ENCODE measurements at places on chromosomes 2 and 18. TPM values are rescaled to one million over a fixed set of nuclear protein-coding genes. Genes with fewer than 3 reads are reported as not detected.
A peak's percentile ranks its signal among the peaks of the same experiment; 100 is the strongest.

CRYGD gene
- not detected for total RNA-seq

NOL4 gene
- 0.24 TPM for total RNA-seq

SAG gene
- total RNA-seq, result not detected

OST4 gene
- total RNA-seq, result 404 TPM

MYO7B gene
- 0.27 TPM for total RNA-seq

PRSS56 gene
- 0.16 TPM for total RNA-seq

INHBB gene
- total RNA-seq, result 3.9 TPM

CRACDL gene
- total RNA-seq, result 7.7 TPM

DNA sequence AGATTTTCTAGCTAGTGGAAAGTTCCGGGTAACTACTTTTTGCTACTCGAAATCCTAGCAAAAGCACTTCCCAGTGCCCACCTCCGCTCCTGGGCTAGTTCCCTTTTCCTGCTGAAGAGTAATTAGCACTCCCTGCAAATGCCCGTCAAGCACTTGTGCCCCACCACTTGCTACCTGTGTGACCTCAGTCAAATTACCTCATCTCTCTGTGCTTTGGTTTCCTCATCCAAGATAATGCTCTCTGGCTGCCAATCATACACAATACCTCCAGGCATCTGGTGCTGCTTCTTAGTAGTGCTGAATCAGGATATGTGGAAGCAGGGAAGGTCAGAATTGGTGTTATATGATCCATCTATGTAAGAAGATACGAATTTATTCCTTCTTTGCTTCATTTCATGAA, 102.1 kb upstream of the CDCA7 start:
- no peak for DNase-seq

- DNase-seq, result no peak
These were observed 404.3 kb downstream of the BCL11A start for GRCh38 chr2:60149176-60149575.

DNA sequence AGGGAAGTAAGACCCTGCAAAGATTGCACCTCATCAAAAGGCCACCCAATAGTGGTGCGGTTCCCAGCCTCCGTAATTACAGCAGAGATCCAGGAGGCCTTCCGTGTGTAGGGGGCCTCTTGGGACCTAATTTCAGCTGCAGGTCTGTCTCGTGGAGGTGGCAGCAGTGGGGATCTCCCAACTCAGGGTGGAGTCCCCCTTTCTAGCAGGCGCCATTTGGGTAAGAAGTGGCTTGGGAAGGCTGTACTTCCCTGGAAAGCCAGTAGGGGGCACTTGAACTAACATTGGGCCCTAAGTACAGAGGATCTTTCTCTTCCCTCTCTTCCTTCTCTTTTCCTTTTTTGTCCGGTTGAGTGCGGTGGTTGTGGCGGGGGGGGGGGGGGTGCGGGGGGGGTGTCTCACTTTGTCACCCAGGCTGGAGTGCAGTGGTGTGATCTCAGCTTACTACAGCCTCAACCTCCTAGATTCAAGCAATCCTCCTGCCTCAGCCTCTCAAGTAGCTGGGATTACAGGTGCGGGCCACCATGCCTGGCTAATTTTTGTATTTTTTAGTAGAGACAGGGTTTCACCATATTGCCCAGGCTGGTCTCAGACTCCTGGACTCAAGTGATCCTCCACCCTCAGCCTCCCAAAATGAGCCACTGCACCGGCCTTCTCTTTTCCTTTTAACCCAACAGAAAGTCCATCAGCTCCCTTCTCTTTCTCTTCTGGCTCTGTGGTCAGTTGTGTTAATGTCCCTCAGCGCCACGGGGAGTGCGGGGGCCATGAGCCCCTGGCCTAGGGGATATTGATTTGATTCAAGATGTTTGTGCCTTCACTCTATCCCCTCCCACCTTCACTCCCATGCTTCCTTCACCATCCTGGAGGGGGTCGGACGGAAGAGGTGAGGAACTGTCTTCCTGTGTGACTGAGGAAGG, 32.0 kb downstream of the CENPO start:
- no peak for DNase-seq

DNA sequence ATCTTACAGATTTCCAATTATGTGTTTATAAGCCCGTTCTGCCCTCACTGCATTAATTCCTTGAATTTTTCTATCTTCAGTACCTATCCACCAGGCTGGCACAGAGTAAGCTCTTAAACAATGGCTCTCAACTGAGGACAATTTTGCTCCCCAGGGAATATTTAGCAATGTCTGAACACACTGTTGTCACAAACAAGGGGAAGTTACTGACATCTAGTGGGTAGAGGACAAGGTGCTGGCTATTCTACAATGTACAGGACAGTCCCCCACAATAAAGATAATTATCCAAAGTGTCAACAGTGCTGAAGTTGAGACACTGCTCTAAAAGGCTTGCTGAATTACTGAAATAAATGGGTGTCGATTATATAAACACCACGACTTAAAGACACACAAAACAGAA, 5.0 kb downstream of the NDUFS1 start:
- DNase-seq, result no peak

DNA sequence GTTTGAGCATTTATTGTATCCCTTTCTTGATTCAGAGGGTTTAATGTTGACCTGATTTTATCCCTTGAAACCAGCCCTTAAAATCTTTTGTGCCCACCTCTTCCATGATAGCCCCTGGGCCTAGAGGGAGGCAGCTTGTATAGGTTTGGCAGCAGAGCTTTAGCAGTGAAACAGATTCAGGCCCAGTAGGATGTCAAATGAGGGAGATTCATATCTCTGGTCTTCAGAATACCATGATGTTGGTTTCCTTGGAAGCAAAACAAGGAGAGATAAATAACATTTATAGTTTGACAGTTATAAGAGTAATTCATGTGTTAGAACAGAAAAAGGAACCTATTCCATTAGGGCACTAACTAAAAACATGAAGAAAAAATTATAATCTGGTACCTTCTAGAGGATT, 649.2 kb downstream of the METTL4 start:
- DNase-seq, result no peak

DNA sequence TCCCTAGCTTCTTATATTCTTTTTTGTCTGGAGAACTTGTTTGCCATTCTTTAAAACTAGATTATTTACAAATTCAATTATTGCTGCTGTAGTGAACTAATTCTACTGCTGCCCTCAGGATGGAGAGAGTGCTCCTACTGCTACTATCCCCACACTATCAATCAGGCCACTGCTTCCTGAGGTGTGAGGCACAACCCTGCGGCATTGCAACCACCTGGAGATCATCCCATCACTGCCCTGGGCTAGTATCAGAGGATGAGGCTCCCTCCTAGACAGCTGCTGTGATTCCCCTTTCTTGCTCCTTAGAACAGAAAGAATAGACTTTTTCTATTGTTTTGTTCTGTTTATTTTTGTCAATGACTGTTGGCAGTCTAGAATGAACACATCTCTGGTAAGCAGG, 146.6 kb downstream of the CDH19 start:
- no peak for DNase-seq

DNA sequence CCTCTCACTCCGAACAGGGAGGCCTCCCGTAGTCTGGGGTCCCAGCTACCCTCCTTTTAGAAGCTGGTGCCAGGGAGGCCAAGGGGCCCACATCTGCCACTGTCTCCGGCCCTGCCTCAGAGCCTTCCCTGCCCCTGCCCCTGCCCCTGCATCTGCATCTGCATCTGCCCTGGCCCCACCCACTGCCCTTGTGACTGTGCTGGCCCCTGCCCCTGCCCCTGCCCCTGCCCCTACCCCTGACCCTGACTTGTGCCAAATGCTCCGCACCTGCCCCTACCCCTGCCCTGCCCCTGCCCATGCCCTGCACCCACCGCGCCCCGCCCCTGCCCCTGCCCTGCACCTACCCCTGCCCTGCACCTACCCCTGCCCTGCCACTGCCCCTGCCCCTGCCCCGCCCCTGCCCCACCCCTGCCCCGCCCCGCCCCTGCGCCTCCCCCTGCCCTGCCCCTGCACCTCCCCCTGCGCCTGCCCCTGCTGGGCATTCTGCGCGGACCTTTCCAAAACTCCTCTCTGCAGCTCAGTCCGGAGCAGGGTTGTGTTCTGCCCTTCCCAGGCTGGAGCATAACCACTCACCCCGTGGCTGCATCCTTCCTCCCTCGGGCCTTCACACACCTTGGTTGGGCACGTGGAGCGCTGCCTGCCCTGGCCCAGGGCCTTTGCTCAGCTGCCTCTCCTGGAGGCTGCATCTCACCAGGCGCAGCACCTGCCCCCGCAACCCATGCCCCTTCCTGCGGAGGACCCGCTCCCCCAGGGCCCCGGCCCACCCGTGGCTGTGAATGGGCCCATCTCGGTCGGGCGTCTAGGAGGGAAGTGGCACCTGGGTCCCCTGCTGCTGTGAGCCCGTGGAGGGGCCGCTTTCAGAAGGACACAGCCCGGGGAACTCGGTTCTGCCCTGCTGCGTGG, 5.4 kb downstream of the SNTG2 start:
- no peak for DNase-seq

GRCh38 chr18:22466608-22467395, 49.1 kb upstream of the CTAGE1 start:
- peak; percentile 42 for DNase-seq

Measured in left cardiac atrium (tissue), 4 donors.